Inflammatory macrophage treated with lipopolysaccharide for 4 hours (primary cell): ENCODE measurements at places on chromosomes 6 and 20.

- DNase-seq, result peak; percentile 96
These were observed 339 bp upstream of the GMEB2 start for GRCh38 chr20:63627129-63627750.

DNA sequence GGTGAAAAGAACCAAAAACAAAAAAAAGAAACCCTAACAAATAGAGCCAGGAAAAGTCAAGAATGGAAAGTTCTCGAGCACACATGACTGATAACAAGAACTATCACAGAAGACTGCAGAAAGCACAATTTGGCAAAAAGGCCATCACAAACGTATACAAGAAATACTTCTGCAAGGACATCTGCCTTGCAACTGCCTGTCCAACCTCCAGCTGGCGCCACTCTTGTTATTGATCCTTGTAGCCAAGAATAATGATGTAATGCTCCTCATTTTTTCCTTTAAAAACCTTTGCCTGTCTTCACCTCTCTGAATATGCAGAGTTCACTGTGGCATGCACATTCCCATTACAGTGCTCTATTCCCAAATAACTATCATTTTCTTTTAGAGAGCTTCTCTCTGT, 87.9 kb upstream of the BMP5 start:
- no peak for DNase-seq

DNA sequence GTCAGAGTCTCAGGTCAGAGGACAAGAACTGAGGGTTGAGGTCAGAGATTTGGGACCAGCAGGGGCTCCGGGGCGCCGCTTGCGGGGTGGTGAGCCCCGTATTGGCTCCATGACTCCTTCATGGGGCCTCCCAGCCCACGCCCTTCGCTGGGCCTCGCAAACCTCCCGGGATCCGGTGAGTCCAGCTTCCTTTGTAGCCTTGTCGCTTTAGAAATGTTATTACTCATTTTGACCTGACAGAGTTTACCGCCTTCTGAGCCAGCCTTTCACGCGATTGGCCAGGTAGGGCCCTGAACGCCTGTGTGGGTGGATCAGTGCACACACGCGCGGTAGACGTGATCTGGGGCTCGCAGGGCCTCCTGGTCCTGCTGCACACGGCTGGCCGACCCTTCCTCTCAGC, 181.1 kb downstream of the ERMARD start:
- DNase-seq, result no peak

DNA sequence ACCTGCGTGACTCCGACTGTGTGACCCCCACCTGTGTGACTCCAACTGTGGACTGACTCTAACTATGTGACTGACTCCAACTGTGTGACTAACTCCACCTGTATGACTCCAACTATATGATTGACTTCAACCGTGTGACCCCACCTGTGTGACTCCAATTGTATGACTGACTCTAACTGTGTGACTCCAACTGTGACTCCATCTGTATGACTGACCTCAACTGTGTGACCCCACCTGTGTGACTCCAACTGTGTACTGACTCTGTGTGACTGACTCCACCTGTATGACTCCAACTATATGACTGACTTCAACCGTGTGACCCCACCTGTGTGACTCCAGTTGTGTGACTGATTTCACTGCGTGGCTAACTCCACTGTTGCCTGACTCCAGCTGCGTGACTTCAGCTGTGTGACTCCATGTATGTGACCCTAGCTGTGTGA, 38.6 kb downstream of the SYNJ2 start:
- no peak for DNase-seq

- DNase-seq, result no peak
These were observed 46.1 kb downstream of the PHACTR3 start for GRCh38 chr20:59650418-59650817.

GRCh38 chr6:36853325-36853724, 14.1 kb upstream of the CPNE5 start:
- DNase-seq, result peak; percentile 96

DNA sequence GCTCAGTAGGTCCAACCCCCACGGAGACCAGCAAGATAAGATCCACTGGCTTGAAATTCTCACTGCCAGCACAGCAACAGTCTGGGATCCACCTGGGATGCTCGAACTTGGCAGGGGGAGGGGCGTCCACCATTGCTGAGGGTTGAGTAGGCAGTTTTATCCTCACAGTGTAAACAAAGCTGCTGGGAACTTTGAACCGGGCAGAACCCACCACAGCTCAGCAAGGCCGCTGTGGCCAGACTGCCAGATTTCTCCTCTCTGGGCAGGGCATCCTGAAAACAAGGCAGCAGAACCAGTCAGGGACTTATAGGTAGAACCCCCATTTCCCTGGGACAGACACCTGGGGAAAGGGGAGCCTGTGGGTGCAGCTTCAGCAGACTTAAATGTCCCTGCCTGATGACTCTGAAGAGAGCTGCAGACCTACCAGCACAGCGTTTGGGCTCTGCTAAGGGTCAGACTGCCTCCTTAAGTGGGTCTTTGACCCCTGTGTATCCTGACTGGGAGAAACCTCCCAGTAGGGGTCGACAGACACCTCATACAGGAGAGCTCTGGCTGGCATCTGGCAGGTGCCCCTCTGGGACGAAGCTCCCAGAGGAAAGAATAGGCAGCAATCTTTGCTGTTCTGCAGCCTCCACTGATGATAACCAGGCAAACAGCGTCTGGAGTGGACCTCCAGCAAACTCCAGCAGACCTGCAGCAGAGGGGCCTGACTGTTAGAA, 782.4 kb upstream of the EYS start:
- DNase-seq, result no peak
